ENCODE measurements at places on chromosomes 12 and 14. TPM values are rescaled to one million over a fixed set of nuclear protein-coding genes. Genes with fewer than 3 reads are reported as not detected.

GRCh38 chr14:96217376-96217913 is 12.8 kb downstream of the BDKRB2 start:
- DNase-seq: no peak

SLC17A8 gene
- not detected for total RNA-seq

SPPL3 gene
- total RNA-seq: 3.5 TPM

DNA sequence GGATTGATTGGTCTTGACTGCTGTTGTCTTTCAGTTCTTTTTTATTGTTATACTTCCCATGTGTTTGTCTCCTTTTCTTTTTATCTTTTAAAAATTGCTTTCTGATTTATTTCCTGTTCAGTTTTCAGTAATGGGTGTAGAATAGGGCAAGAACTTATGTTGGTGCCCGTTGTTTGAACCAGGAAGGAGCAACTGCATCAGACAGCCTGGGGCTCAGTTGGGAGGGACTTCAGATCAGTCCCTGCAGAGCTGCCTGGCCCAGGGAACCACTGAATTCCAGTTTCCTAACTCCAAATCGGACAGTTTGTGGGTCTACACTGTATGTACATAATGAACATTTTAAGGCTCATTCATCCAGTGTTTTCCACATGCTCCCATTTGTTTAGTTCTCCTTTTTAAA is 64.9 kb downstream of the FBXO34 start:
- peak; percentile 44 for DNase-seq

DNA sequence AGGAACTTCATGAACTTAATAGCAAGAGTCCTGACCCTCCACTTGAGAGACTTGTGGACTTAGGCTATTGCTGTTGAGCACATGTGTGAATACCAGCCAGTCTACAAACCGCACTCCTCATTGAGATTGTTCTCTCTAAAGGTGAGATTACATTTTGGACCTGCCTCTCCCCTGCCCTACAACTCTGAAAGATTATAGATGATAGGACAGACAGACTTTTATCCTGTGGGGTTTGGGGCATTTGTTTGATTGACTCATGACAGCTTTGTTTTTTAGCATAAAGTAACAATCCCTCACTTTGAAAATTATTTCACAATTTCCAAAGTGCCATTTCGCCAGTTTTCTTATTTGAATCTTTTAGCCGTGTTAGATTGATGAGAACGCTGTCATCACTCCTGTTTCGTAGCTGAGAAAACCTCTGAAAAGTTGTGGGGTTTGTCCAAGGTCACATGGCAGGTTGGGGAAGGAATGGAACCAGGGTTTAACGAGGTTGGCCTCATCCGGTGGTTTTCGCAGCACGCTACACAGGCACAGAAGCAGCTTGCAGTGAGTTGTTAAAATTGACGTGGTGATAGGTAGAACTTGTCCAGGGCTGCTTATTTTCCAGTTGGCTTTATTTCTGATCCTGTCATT is 836 bp downstream of the EVL start:
- DNase-seq: no peak

- no peak for DNase-seq
These were observed 138.2 kb downstream of the CALM1 start for GRCh38 chr14:90534838-90535555.

DNA sequence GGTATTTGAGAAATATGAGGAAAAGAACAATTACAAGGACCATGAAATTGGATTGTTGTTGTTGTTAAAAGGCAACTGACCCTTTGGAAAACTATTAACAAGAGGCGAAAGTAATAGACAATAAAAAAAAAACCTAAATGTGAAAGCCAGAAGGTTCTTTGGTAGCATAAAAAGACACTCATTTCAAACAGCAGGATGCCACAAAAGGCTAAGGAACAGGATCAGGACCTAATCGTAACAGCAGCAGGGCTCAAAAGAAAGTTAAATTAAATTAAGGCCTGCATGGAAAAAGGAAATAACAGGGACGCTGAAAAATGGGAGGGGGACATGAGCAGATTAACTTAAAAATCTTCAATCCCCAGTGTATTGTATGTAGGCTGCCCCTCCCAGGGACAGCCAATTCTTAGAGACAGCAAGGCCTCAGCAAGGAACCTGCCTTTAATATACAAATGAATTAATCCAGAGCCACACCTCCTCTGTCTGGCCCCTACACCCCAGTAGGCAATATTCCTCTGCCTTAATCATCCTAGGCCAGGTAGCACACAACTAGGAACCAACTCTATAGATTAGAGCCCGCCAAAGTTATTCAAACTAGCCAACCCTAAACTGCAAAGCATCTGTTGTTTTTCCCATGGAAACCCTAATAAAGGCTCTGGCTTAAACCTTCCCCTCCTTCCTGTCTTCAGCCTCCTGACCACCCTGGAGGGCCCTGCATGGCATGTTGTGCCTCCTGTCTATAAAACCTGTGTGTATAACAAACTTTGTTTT is 28.4 kb upstream of the AP4S1 start:
- no peak for DNase-seq

- no peak for DNase-seq
These were observed 36.1 kb downstream of the PPFIBP1 start for GRCh38 chr12:27560126-27560525.

- DNase-seq: peak; percentile 59
These were observed 15.8 kb upstream of the VPS33A start for GRCh38 chr12:122282061-122282460.

SERPINA9 gene
- not detected for total RNA-seq
